ENCODE measurements at places on chromosomes 5 and 9.

- DNase-seq = no peak
Observed at GRCh38 chr5:82924226-82925060, 152.8 kb downstream of the TMEM167A start.

- DNase-seq = no peak
Observed at GRCh38 chr5:134530301-134531077, 5.0 kb downstream of the JADE2 start.

GRCh38 chr9:80555782-80556325 lies 984.1 kb downstream of the TLE4 start:
- DNase-seq = no peak

DNA sequence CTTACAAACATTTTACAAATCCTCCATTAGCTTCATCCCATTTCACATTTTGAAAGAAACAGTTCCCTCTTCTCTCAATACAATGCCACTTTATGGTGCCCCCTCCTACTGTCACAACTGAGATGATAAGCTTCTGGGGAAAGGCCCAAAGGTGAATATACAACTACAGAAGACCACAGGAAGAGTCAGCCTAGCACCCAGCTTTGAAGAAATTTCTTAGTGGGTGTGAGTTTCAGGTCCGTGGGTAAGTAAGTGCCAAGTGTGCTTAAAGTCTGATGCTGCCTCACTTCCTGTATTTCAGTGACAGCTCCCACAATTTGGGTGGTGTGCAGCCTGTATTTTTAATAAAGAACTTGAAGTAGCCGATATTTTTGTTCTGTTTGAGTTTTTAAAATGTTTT lies 68.1 kb downstream of the ARHGEF28 start:
- no peak for DNase-seq

Measured in stimulated activated CD4-positive, alpha-beta T cell treated with anti-CD3 and anti-CD28 coated beads, TNF-alpha, amount 100 ng/mL, for 1 hour (primary cell).